ENCODE measurements at places on chromosomes 2 and 18. TPM values are rescaled to one million over a fixed set of nuclear protein-coding genes. Genes with fewer than 3 reads are reported as not detected.

REG3G gene
- total RNA-seq, result not detected

- no peak for DNase-seq
These were observed 28.8 kb downstream of the INPP5D start for GRCh38 chr2:233088972-233089345.

DNA sequence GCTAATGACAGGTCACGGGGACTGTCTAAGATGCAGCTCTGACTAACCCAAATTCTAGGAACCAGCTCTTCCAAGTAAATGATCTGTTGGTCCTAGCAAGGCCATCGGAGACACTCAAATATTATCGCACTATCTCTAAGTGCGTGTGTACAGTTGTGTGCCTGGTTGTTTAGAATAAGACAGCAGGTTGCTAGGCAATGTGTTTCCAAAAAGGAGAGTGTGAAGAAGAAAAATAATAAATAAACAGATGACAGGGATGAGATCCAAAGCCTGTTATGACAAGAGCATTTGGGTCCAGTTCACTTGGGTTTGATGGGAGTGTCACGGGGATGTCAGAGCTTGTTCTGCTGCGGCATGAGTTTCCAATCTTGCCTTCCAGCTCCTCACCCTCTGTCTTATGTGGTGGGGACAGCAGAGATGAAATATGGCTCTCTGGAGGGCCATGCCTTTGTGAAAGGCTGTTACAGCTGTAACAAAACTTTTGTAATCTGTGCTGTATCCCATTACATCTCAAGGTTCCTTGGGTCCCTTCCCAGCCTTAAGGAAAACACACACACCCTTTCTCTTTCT is 127.5 kb upstream of the TNP1 start:
- DNase-seq, result no peak

DNA sequence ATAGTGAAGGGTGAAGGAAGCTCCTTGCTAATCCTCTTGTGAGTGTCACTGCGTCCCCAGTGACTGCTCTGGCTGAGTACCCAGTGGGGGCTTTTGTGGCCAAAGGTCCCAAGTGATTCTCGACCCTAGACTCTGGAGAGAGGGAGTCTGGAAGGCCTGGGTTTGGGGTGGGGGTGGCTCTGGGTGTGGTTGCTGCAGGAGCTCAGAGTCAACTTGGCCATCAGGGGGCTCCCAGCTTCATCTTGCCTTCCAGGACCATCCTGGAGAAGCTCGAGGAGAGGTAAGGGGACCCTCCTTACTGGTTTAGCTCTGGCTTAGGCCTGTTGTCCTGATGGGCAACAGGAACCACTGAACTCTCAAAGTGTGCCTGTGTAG is 592 bp downstream of the PSD4 start:
- no peak for DNase-seq

DNA sequence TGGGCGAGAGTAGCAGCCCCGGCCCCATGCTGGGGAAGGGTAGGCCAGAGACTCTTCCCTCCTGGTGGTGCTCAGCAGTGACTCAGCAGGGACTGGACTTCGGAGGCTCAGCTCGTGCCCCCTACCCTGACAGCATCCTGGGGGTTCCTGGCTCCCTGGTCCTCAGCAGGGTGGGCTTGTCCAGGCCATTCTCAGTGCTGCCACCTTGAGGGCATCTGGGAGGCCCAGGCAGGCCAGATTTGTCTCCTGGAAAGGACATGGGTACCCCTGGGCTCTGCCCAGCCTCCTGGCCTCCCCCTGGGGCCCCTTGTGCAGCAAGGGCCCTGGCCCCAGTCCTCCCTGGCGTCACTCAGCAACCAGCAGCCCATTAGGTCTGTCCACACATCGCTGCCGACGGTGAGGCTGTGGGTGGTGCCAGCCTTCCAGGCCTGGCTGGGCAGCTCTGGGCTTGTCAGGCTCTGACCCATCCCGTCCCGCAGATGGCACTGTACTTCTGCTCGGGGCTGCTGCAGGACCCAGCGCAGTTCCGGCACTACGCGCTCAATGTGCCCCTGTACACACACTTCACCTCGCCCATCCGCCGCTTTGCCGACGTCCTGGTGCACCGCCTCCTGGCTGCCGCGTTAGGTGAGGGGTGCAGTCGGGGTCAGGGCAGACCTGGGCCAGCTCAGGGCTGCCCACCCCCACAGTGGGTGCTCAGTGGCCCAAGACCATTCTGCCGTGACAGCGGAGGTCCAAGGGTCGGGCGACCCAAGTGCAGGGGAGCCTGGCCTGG is 45.0 kb upstream of the ALPP start:
- DNase-seq, result no peak

DNA sequence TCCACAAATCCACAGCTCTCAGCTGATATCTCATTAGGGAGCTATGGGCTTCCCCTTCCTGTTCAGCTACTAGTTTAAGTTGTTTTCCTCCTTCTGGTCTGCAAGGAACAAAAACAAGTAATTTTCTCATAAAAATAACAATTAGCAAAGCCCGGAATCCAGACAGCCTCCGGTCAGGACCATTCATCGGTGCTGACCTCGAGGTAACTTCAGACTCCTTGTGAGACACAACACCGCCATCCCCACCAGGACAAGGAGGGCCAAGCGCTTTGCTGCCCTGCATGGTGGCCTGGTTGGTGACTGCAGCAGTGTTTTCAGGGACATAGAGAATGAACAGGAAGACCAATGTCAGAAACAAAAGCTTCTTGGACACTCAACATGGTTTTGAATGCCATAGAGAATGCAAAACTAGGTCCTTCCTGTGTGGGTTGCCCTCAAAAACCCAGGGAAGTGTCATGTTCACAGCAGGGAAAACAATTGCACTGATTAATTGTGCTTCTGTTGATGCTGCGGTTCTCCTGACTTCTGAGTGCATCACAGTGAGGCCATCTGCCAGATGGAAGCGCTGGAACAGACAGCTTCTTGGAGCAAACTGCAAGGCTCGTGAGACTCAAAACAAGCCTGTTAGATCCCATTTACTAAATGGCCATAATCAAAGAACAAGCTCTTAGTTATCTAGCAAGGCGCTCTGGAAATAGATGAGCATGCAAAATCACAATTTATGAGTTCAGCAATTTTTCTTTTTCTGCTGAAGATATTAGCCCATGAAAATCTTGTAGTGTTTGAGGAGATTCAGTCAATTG is 77.1 kb downstream of the HS1BP3 start:
- no peak for DNase-seq

- DNase-seq, result no peak
These were observed 49.6 kb downstream of the LINC00305 start for GRCh38 chr18:64099244-64099643.

DNA sequence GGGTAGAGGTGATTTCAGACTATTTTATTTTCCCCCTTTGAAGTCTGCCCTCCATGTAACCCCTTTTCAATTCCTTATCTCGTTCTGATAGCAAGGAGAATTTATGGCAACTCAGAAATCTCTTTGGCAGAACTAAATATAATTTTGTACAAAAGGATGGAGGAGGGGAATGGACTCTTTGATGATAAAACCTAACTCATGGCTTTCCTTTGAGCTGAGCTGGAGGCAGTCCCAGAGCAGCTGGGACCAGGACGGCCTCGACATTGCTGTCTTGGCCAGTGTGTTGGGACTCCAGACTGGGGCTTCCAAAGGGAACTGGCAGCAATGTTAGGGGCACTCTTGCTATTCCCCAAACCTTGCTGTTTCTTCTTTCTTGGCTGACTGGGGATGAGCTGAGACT is 47.7 kb downstream of the PAX8 start:
- no peak for DNase-seq

- no peak for DNase-seq
These were observed 30.7 kb upstream of the FRZB start for GRCh38 chr2:182897137-182897536.

DNA sequence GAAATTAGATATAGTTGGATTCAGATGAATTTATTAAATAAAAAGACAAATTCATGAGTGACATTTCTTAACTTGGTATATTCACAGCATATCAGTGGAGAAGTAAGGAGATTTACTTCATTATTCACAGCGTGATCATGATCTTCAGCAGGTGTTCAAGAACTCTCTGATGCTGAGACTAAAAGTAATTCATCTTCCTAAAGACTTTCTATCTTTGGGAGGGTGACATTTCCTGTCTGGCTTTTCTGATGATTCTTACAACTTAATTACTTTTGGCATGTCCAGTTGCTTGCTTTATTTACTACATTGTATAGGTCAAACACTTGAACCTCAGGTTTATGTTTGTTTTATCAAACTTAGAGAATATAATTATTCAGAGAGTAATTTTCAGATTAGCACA is 224.6 kb downstream of the PLCL1 start:
- no peak for DNase-seq

DNA sequence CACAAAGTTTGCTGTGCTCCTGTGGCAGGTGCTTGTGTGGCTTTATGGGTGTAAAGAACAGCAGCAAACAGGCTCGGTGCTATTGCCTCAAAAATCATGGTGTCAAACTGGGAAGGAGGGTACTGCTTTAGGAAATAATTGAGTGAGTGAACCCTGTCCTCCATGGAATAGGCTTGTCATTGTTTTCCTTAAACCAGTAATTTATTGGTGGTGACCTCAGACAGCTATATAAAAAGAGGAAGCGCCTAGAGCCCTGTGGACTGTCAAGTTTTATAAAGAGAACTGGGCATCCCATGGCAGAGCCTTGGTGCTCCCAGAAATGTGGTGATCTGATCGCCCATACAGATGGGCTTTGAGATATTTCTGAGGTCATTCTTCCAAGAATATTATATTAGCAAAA is 4.7 kb upstream of the CXCR4 start:
- DNase-seq, result peak; percentile 66

DNA sequence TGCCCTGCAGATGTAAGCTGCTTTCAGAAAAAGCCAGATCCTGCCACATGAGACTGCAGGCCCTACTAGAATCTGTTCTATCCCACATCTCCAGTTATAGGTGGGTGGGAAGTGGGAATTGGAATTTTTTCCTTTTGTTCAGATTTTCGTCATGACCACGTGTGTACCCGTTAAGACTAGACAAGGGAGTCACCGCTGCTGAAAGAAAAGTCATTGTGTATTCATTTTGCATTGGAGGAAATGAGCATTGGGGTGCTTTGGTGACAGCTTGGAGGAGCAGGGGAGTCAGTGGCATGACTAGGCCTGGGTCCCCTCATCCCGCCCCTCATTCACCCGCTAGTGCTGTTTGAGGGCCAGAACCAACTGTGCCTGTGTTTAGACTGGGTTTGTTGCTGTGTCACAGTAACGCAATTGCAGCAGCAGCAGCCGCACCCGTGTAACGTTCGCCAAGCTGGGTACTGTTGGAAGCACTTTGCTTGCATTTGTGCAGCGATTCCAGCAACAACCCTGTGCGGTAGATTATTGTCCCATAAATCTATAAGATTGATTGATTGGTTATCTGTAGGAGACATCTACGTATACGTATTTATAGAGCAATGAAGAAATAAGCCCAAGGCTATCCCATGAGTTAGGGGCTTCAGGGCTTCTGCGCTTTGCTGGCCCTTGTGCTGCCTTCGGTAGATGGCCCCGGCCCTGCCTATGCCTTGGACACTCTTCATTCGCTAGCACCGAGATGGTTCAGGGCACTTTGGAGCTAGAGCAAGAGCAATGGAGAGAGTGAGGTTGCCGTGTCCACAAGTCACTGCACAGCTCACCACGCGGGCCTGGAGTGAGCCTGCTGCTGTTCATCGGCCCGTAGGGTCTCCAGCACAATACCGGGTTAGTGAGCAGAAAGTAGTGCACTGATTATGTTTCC is 194.9 kb downstream of the AGAP1 start:
- no peak for DNase-seq

ARHGAP28 gene
- not detected for total RNA-seq

GRCh38 chr2:171208657-171209056 is 48.0 kb upstream of the TLK1 start:
- no peak for DNase-seq

POTEI gene
- not detected for total RNA-seq

SERPINB11 gene
- not detected for total RNA-seq

CFLAR gene
- total RNA-seq, result 216 TPM

DNA sequence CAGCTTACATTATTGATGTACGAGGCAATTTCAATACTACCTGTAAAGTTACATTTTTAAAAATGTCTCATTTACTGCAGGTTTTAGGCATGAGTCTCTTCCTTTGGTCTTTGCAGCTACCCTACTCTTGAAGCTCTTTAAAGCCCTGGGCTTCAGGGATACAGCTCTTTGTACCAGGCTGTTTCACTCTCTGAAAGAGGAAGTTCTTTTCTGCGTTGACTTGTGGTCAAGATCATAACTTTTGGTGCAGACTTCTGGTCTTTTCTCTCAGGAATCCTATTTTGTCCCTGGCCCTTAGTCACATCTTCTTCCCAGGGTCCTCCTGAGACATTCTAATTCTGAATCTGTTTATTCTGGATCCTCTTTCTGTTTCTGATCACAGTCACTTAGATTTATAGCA is 16.6 kb upstream of the HRH4 start:
- peak; percentile 12 for DNase-seq

- DNase-seq, result no peak
These were observed 160.9 kb downstream of the DYSF start for GRCh38 chr2:71613953-71614925.

DYNC1I2 gene
- total RNA-seq, result 57.6 TPM

TUBA3E gene
- total RNA-seq, result not detected

ANKRD23 gene
- 9.8 TPM for total RNA-seq

DNA sequence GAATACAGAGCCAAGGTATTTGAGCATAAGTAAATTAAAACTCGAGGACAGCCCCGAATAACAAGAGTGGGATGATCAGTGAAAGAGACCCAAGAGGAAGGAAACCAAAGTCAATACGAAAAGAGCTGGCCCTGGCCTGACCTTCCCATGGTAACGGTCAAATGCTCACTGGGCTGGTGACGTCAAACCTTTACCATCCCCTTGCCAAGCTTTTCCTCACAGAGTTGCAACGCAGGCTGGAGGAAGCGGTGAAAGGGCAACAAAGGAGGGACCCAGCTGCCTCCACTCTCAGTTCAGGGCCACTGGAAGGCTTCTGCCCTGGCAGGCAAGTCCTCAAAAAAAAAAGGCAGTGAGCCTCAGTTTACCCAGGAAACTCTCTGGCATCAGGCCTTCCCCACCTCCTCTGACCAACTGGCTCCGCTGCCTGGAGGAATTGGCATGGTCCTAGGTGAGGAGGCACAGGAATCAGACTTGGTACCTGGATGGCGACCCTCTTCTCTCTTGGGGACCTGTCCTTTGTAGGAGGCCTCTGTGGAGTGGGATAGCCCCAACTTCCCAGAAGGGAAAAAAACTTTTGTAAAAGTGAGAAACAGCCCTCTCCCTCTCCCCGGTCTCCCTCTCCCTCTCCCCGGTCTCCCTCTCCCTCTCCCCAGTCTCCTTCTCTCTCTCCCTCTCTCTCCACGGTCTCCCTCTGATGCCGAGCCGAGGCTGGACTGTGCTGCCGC is 212.4 kb downstream of the ANAPC1 start:
- DNase-seq, result no peak

ATL2 gene
- total RNA-seq, result 69.0 TPM

ALPI gene
- total RNA-seq, result not detected

GREB1 gene
- total RNA-seq, result 0.39 TPM

GRCh38 chr2:182954789-182955188 is 83.5 kb downstream of the NCKAP1 start:
- no peak for DNase-seq

- no peak for DNase-seq
These were observed 254.0 kb upstream of the POU3F3 start for GRCh38 chr2:104599787-104600510.

BIRC6 gene
- total RNA-seq, result 166 TPM

C2orf78 gene
- not detected for total RNA-seq

FER1L5 gene
- not detected for total RNA-seq

COX7A2L gene
- 68.1 TPM for total RNA-seq

- no peak for DNase-seq
These were observed 196.0 kb downstream of the IRS1 start for GRCh38 chr2:226603606-226604005.

- no peak for DNase-seq
These were observed 4.6 kb upstream of the MFF start for GRCh38 chr2:227320305-227321094.
